ENCODE measurements at places on chromosomes 7 and 10. TPM values are rescaled to one million over a fixed set of nuclear protein-coding genes. Genes with fewer than 3 reads are reported as not detected.

GRCh38 chr7:129427526-129428045, 6.6 kb upstream of the STRIP2 start:
- DNase-seq, result no peak
- H3K27ac ChIP-seq, result no peak overlapping the region
- H3K27me3 ChIP-seq, result peaks cover 7% of the 10 kb centered on the region
- H3K4me1 ChIP-seq, result no peaks in the 10 kb centered on the region
- H3K36me3 ChIP-seq, result peaks cover 10% of the 10 kb centered on the region

DNA sequence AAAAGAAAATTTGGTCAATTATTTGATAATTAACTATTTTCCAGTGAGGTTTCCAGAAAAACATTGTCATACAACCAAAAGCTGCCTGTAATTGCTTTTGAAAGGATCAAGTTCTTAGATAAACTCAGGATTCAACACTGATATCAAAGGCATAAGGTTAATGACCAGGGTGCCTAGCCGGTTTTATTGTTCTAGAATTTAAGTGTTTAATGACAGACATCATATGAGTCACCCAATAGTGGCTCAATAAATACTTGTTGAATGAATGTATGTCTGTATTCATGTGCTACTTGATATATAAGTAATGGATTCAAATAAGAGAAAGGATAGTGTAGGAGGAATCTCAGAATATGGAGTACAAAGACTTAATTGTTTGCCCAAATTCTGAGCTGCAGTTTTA, 196.1 kb upstream of the LRGUK start:
- no peak overlapping the region for H3K4me3 ChIP-seq
- no peaks in the 10 kb centered on the region for H3K27me3 ChIP-seq
- no peaks in the 10 kb centered on the region for H3K4me1 ChIP-seq
- no peak for DNase-seq
- no peaks in the 10 kb centered on the region for H3K36me3 ChIP-seq
- no peak overlapping the region for H3K27ac ChIP-seq

DNA sequence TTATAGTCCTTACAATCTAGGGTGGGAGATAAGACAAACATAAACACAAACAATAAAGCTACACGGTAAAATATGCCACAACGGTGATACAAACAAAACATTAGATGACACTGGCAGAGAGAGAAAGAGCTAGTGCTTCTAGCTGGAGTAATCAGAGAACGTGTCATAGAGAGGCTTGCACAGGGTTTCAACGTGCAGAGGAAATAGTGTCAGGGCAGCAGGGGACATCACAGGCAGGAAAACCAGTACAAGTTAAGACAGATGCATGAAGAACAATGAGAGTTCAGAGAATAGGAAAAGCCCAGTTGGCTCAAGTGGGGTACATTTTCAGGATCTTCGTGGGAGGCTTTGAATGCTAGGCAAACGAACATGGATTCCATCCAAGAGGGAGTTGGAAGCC, 91.4 kb downstream of the ZNF438 start:
- DNase-seq, result no peak

- no peak overlapping the region for H3K4me3 ChIP-seq
- H3K27ac ChIP-seq, result no peak overlapping the region
- H3K27me3 ChIP-seq, result no peaks in the 10 kb centered on the region
Measured at GRCh38 chr10:130179640-130180039, 43.4 kb downstream of the GLRX3 start.

- peaks cover 6% of the 10 kb centered on the region for H3K4me1 ChIP-seq
- H3K36me3 ChIP-seq, result no peaks in the 10 kb centered on the region
- H3K27ac ChIP-seq, result no peak overlapping the region
- peaks cover 20% of the 10 kb centered on the region for H3K27me3 ChIP-seq
- DNase-seq, result no peak
Measured at GRCh38 chr7:17408245-17408903, 109.9 kb downstream of the AHR start.

DNA sequence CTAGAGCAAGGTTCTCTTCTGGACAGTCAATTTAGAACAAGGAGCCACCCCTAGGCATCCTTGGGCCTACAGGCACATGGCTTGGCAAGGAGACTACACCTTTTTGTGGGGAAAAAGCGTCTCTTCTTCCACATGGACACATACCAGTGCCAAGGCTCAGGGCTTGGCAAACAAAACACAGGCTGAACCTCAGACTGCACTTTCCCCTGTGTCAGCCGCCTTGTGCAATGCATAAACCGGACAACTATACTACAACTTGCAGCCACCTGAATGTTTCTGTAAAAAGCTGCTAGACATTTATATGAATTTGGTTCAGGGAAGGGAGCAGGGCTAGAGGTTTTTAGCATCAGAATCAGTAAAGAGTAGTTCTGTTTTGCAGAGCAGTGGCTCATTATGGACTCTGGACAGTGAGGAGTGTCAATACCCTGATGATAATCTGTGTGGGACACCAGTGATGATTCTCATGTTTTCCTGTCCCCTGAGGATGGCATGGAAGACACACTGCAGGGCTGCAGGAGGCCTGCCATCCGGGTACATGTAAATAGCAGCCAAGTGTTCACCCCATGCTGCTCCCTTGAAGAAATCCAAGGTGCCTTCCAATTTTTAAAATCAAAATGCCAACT, 118.9 kb downstream of the GATA3 start:
- no peak overlapping the region for H3K4me3 ChIP-seq
- H3K27ac ChIP-seq, result no peak overlapping the region
- peaks cover 4% of the 10 kb centered on the region for H3K36me3 ChIP-seq
- no peak for DNase-seq

DNA sequence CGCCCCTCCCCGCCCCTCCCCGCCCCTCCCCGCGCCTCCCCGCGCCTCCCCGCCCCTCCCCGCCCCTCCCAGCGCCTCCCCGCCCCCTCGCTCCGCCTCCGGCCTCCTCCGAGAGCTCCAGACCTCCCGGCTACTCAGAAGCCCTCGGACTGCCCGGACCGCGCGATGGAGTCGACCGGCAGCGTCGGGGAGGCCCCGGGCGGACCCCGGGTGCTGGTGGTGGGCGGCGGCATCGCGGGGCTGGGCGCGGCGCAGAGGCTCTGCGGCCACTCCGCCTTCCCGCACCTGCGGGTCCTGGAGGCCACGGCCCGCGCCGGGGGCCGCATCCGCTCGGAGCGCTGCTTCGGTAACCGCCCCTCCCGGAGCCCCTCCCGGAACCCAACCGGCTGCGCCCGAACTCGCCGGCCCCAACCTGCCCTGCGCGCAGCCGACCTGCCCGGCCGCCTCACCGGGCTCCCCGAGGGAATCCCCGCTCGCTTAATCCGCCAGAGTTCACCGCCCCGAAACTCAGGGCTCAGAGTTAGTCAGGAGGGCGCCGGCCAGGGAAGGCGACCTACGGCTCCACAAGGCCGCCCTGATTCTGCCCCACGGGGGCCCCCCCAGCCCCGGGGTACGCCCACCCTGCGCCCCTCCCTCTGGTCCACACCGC, at the start of gene PAOX:
TSS of gene PAOX (plus strand) at position 111 of the 649 bp plus-strand sequence. CDS start at position 166, 55 bp downstream.
- H3K27me3 ChIP-seq, result no peaks in the 10 kb centered on the region
- H3K4me1 ChIP-seq, result peaks cover 2% of the 10 kb centered on the region
- peak within 1 kb of the TSS; percentile 73 for H3K4me3 ChIP-seq
- H3K36me3 ChIP-seq, result no peaks in the 10 kb centered on the region
- H3K27ac ChIP-seq, result no peak within 1 kb of the TSS

GRCh38 chr10:118506671-118507590, 88.5 kb downstream of the PRLHR start:
- H3K27me3 ChIP-seq, result peaks cover 8% of the 10 kb centered on the region
- H3K4me1 ChIP-seq, result peaks cover 2% of the 10 kb centered on the region
- H3K27ac ChIP-seq, result no peak overlapping the region
- DNase-seq, result no peak
- no peak overlapping the region for H3K4me3 ChIP-seq

DNA sequence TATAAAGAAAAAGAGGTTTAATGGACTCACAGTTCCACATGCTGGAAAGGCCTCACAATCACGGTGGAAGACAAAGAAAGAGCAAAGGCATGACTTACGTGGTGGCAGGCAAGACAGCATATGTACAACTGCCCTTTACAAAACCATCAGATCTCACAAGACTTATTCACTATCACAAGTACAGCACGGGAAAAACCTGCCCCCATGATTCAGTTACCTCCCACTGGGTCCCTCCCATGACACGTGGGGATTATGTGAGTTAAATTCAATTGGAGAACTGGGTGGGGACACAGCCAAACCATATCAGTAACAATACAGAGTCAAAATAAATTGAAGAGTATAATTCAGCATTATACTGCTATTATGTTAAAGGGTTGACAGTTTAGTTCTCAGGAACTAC, 37.8 kb downstream of the RNLS start:
- no peak overlapping the region for H3K4me3 ChIP-seq
- no peak for DNase-seq
- H3K4me1 ChIP-seq, result no peaks in the 10 kb centered on the region
- H3K36me3 ChIP-seq, result no peaks in the 10 kb centered on the region

Gene SPDYE2
- total RNA-seq, result not detected

DNA sequence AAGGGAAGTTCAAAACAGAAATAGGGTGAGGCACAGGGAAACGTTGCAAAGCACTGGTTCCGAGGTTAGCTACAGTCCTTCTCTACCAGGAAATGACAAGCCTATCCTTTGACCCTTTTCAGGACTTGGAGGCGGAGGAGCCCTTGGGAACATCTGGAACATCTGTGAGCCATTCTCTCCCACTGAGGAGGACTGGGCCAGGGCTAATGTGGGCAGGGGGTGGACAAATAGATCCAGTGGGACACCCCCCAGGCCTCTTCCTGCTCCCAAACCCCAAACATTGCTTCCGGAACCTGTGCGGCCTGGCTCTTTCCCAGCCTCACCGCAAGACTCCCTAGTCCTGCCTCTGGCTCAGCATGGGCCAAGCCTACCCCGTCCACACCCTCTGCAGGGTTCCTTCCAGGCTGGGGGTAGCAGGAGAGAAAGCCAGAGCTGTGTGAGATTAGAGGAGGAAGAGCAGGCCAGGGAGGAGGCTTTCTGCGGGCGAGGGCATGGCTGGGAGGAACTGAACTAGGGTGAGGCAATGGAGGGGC, 36.5 kb downstream of the GHRHR start:
- no peak for DNase-seq
- H3K27me3 ChIP-seq, result peaks cover 8% of the 10 kb centered on the region
- no peaks in the 10 kb centered on the region for H3K36me3 ChIP-seq
- H3K27ac ChIP-seq, result no peak overlapping the region
- H3K4me1 ChIP-seq, result no peaks in the 10 kb centered on the region

GRCh38 chr7:143013893-143014292, 13.0 kb downstream of the OR9A2 start:
- H3K27ac ChIP-seq, result no peak overlapping the region
- no peaks in the 10 kb centered on the region for H3K36me3 ChIP-seq
- DNase-seq, result no peak
- H3K4me1 ChIP-seq, result no peaks in the 10 kb centered on the region
- peaks cover 7% of the 10 kb centered on the region for H3K27me3 ChIP-seq
- H3K4me3 ChIP-seq, result no peak overlapping the region

Gene HOXA2
- total RNA-seq, result not detected

GRCh38 chr10:91227576-91227975, 7.1 kb downstream of the PCGF5 start:
- DNase-seq, result no peak

GRCh38 chr10:75779276-75779675, 347.9 kb downstream of the LRMDA start:
- no peak for DNase-seq
- H3K36me3 ChIP-seq, result no peaks in the 10 kb centered on the region
- H3K4me3 ChIP-seq, result no peak overlapping the region
- H3K27ac ChIP-seq, result no peak overlapping the region

DNA sequence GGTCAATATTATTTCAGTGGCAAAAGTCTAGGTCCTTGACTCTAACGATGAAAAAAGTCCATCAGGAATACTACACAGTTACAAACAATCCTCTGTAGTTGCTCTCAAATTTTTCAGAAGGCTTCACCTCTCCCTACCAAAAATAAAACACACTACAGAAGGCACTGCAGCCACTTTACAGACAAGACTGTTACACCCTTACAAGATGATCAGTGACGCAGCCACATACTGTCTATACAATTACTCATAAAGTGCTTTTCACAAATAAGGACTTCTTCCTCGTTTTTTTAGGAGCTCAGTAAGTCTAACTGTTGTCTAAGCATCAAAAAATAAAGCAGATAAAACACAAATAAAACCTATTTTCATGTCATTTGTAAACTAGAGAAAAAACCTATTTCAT, 27.1 kb downstream of the NDUFB2 start:
- H3K36me3 ChIP-seq, result no peaks in the 10 kb centered on the region
- no peak for DNase-seq
- no peak overlapping the region for H3K4me3 ChIP-seq
- H3K27ac ChIP-seq, result peak overlapping the region; percentile 57

Gene UNC5B
- total RNA-seq, result 0.04 TPM

DNA sequence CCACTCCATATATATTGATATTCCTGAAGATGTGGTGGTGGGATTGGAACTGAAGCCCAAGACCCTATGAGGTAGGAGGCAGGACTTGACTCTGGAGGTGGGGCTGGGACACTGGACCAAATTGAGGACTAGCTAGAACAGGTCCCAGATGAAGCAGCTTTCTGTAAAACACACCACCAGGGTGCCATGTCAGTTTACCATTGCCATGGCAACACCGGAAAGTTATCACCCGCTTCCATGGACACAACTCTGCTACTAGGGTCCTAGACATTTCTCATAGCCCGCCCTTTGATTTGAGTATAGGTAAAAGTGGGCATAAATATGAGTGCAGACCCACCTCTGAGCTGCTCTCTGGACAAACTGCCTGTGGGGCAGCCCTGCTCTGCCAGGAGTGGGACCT, 490.5 kb upstream of the PFKP start:
- H3K4me1 ChIP-seq, result no peaks in the 10 kb centered on the region
- DNase-seq, result no peak
- no peaks in the 10 kb centered on the region for H3K36me3 ChIP-seq
- peaks cover 10% of the 10 kb centered on the region for H3K27me3 ChIP-seq
- no peak overlapping the region for H3K4me3 ChIP-seq

GRCh38 chr10:78757344-78757925, 311.3 kb upstream of the ZMIZ1 start:
- H3K27ac ChIP-seq, result no peak overlapping the region
- no peaks in the 10 kb centered on the region for H3K36me3 ChIP-seq
- peaks cover 3% of the 10 kb centered on the region for H3K4me1 ChIP-seq
- DNase-seq, result no peak

- H3K36me3 ChIP-seq, result no peaks in the 10 kb centered on the region
- no peak for DNase-seq
- H3K4me1 ChIP-seq, result no peaks in the 10 kb centered on the region
- no peak overlapping the region for H3K4me3 ChIP-seq
- H3K27me3 ChIP-seq, result no peaks in the 10 kb centered on the region
Measured at GRCh38 chr10:129695671-129696070, 228.6 kb downstream of the MGMT start.

- H3K36me3 ChIP-seq, result no peaks in the 10 kb centered on the region
- H3K27ac ChIP-seq, result no peak overlapping the region
- H3K4me3 ChIP-seq, result no peak overlapping the region
- no peaks in the 10 kb centered on the region for H3K27me3 ChIP-seq
- DNase-seq, result no peak
Measured at GRCh38 chr7:52107355-52107754, 790.7 kb upstream of the COBL start.

DNA sequence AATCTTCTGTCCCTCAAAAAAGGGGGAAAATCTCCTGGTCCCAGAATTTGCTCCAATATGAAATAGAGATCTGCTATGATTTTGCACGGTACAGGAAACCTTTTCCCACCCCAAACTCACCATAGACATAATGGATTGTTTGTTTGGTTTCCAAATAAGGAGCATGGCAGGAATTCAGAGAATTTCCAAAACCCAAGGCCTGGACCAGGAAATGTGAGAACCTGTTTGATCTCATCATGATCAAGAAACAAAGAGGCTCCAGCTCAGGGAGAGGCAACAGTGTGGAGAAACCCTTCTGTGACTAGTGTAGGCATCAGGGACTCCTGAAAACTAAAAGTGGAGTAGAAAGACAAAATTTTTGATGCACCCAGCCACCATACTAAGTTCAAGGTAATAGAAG, 1548.1 kb upstream of the LRRTM3 start:
- H3K27me3 ChIP-seq, result no peaks in the 10 kb centered on the region
- no peaks in the 10 kb centered on the region for H3K4me1 ChIP-seq
- no peaks in the 10 kb centered on the region for H3K36me3 ChIP-seq
- H3K4me3 ChIP-seq, result no peak overlapping the region
- DNase-seq, result no peak
- no peak overlapping the region for H3K27ac ChIP-seq
